ENCODE measurements at places on chromosomes 5 and 9. TPM values are rescaled to one million over a fixed set of nuclear protein-coding genes. Genes with fewer than 3 reads are reported as not detected.

Gene RORB
- total RNA-seq, result not detected

Gene GEMIN5
- total RNA-seq, result 2.7 TPM

Gene PCDHAC2
- not detected for total RNA-seq

Gene SLC6A3
- not detected for total RNA-seq

Gene DRD1
- total RNA-seq, result not detected

Gene ADGRD2
- total RNA-seq, result not detected

Gene PARP8
- 200 TPM for total RNA-seq

Gene POLE3
- total RNA-seq, result 64.9 TPM

Gene SUSD3
- total RNA-seq, result 35.6 TPM

Gene TBC1D9B
- 67.5 TPM for total RNA-seq

Gene SHOC1
- total RNA-seq, result not detected

Gene IL13
- total RNA-seq, result 0.17 TPM

Gene GPX8
- not detected for total RNA-seq

Gene FCN2
- total RNA-seq, result not detected

Gene DMRT3
- total RNA-seq, result not detected

Gene ASPN
- total RNA-seq, result not detected

Gene ARID3C
- total RNA-seq, result 0.34 TPM

Gene BBLN
- total RNA-seq, result 55.9 TPM

Gene WDR38
- not detected for total RNA-seq

Gene C9orf50
- total RNA-seq, result not detected

Gene C5orf58
- not detected for total RNA-seq

Gene PSMD5
- total RNA-seq, result 35.4 TPM

Gene PCDHGA4
- 0.08 TPM for total RNA-seq

Data from CD4-positive, alpha-beta T cell (primary cell).